NCI-H345 (cell line): ENCODE measurements at places on chromosomes 7 and 10.

- DNase-seq = no peak
Observed at GRCh38 chr10:132468216-132468615, 69.4 kb upstream of the INPP5A start.

- DNase-seq = no peak
Observed at GRCh38 chr7:130356121-130356875, 11.7 kb downstream of the CPA5 start.

DNA sequence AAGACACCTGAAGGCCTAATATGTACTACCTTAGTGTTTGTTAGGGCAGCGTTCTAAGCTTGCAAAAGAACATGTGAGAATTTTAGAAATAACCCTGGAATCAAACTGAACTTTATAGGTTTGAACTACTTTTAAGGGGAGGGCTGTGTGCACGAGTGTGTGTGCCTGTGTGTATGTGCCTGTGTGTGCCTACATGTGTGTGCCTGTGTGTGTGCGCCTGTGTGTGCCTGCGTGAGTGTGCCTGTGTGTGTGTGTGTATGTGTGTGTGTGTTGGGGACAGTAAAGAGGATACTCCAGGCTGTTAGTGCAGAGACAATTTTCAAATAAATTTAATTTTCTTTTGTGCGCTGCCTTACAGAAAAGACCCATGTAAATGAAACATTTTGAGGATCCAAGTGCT is 68.1 kb upstream of the WDR11 start:
- no peak for DNase-seq

DNA sequence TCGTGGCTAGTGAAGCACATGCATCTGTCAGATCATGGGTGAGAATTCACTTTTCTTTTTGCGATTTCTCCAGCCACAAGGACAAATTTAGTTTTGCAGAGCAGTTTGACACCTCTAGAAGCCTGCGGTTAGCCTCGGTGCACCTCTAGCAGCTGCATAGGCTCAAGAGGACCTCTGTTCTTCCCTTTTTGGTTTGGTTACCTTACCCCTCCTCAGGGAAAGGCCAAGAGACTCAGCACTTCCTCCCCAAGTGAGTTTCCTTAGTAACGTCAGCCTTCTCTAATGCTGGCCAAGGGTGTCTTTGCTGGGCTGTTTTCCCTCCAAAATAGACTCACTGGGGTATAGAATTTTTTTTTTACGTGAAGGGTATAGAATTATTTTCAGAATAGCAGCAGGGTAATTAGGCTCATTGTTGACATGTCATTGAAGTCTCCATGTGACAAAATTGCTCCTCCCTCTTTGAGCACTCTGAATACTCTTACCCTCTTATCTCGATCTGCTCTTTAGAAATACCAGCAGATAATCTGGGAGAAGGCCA is 97.8 kb downstream of the AUTS2 start:
- DNase-seq = no peak

GRCh38 chr10:131446171-131446570 is 134.7 kb upstream of the TCERG1L start:
- DNase-seq = no peak

GRCh38 chr7:30472784-30473775 is 5.5 kb downstream of the NOD1 start:
- DNase-seq = no peak

DNA sequence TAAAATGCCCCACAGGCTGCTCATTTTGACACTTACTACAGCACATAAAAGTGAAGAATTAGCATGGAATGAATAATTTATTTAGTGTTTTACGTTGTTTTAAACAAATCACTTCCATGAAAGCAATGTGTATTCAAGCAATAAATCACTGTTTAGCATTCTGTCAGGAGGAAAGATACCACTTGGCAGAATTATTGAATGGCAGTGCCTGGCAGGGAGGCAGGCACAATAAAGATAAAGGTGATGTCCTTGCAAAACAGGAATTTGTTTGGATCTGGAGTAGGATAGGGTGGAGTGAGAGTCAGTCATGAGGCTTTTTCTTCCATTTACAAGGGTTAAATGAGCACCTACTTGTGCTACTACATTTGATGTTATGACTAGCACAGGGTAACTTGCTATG is 190.8 kb downstream of the SORCS1 start:
- no peak for DNase-seq

DNA sequence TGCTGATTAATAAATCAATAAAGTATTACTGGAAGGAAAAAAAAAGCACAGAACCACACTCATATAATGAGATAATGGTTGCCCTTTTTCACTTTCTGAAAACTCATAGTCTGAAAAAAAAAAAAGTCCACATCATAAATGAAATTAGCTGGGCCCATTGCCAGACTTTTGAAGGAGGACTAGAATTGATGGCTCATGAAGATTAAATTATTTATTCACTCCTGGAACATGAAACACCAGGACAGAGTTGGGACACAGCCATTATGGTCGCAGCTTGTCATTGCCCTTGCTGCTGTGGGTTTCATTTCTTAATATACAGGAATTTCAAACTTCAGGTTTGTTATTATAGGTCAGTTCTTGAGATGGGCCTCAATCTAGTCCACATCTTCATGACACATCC is 91.9 kb downstream of the CNTNAP2 start:
- no peak for DNase-seq

DNA sequence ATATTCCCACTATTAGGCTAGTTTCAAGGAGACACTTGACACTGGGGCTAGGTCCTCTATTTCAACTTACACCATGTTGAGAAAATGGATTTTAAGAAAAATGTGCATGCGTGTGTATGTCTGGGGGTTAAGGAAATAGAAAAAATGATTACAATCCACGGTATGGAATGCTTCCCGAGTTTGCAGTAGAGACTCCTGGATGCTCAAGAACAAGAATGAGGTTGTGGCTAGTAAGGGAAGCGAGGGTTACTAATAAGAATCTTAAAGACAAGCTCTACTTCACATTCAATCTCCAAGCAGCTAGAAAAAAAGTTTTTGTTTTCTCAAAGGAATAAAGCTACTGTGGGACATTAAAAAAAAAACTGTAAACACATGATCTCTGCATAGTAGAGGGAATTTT is 54.7 kb downstream of the ANK3 start:
- DNase-seq = no peak

DNA sequence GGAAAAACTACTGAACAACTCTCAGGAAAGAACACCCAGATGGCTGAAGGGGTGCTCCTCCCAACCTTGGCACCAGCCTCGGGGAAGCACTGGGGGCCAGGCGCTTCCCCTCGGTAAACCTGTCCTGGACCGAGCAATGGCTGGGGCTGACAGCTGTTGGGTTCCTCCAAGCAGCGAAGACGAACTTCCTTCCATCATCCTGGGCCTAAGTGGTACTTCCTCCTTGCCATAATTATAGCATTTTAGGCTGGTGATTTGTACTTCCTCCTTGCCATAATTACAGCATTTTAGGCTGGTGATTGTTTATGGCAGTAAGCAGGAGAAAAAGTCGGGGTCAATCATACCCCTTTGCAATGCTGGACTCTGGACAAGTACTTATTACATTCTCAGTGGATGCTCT is 69.3 kb downstream of the MYOF start:
- no peak for DNase-seq

- no peak for DNase-seq
Observed at GRCh38 chr7:122306320-122307227, 2.0 kb upstream of the FEZF1 start.
